ENCODE measurements at places on chromosomes 6 and 20.
A peak's percentile ranks its signal among the peaks of the same experiment; 100 is the strongest.

GRCh38 chr6:45185403-45186251, 142.5 kb upstream of the RUNX2 start:
- no peak for DNase-seq

GRCh38 chr6:112466373-112467151, 119.4 kb downstream of the RFPL4B start:
- DNase-seq = no peak

GRCh38 chr6:7541175-7542064, at the start of gene DSP:
DSP (plus strand) TSS chr6:7541671; CDS start chr6:7541916, 245 bp downstream.
- peak; percentile 50 for DNase-seq

GRCh38 chr20:50635676-50636600, 55.4 kb downstream of the RIPOR3 start:
- DNase-seq = peak; percentile 42

- peak; percentile 60 for DNase-seq
These were observed 38.1 kb downstream of the TBPL1 start for GRCh38 chr6:133991096-133991593.

- DNase-seq = no peak
These were observed 10.7 kb downstream of the MAPRE1 start for GRCh38 chr20:32830437-32830836.

- no peak for DNase-seq
These were observed 665.7 kb upstream of the SLC35B3 start for GRCh38 chr6:9100869-9101580.

- no peak for DNase-seq
These were observed 57.3 kb upstream of the THBS2 start for GRCh38 chr6:169310983-169311382.

DNA sequence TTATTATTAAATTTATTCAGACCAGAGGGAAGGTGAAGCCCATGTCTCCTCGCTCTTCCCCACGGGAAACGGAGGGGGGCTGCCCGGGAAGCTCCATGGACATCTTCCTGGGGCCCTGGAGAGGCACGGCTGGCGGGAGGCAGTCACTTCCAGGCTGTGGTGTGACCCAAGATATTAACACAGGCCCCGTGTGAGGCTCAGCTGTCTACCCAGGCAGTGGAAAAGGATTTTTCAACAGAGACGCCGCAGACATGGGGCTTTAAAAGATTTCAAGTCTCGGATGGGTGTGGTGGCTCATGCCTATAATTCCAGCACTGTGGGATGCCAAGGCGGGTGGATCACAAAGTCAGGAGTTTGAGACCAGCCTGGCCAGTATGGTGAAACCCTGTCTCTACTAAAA, 117.9 kb downstream of the ERMARD start:
- DNase-seq = no peak

- DNase-seq = no peak
These were observed 276.4 kb upstream of the PRND start for GRCh38 chr20:4445331-4445730.

DNA sequence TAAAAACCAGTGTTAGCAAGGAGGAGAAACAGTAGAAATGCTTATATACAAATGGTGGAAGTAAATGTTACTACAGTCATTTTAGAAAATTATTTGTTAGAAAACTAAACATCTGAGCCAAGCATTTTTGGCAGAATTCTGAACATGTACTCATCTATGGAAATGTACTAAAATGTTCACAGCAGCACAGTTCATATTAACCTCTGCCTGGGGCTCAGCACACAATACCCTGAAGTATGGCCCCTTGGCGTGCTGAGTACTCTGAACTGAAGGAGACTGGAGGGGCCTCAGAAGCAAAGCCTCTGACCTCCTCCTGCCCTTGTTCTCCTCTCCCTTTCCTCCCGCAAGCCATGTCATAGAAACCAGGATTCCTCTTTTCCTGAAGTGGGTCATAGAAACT, 66.2 kb upstream of the RALGAPA2 start:
- no peak for DNase-seq

GRCh38 chr6:159056003-159056402, 11.2 kb upstream of the TAGAP start:
- no peak for DNase-seq

GRCh38 chr6:81770381-81770780, 17.9 kb upstream of the TENT5A start:
- no peak for DNase-seq

GRCh38 chr6:75147512-75147911, 58.3 kb downstream of the COL12A1 start:
- no peak for DNase-seq

- DNase-seq = peak; percentile 87
These were observed 455.0 kb downstream of the RFPL4B start for GRCh38 chr6:112802144-112802543.

DNA sequence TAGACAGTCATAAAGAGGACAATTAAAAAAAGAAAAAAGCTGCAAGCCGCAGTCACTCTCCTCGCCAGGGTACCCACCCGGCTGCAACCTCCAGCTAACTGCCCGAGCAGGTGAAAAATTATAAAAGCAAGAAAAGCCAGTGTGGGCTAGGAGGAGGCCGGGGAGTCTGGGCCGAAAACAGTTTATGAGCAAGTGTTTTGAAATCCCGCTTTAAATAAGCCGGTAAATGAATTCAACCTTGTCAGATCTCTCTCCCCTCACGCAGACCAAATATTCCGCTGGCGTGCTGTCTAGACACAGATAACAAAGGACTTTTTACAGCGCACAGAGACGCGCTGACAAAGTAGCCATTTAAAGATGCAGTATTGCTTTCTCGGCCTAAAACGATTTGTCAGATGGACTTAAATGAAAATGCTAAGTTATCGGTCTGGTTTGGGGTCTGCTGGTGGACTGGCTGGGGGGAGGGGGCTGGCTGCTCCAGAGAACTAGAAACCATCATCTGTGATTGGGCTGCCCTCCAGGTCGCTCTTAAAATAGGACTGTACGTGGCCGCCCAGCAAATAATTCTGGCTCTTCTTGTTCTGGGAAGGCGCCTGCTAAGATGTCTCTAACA, 24.6 kb downstream of the PMEPA1 start:
- DNase-seq = no peak

DNA sequence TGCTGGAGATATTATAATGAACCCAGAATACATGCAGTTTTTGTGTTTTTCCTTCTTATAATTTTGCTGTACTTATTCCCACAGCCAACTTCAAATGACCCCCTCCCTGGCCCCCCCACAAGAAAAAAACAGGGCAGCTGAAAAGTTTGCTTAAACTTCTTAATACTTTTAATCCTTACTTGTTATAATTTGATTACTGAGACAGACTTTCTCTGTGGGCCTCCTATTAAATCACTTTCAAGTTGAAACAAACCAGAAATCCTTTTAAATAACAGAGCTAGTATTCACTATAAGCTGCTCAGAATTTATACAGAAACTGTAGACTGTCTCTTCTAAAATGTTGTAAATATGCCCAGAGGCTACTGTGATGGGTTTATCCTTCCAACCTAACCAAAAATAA, 106.3 kb downstream of the CENPW start:
- no peak for DNase-seq

- no peak for DNase-seq
These were observed 594.3 kb downstream of the UTRN start for GRCh38 chr6:144879436-144879835.

GRCh38 chr20:20737158-20737557, 24.7 kb upstream of the RALGAPA2 start:
- DNase-seq = no peak

GRCh38 chr6:14359438-14359837, 241.9 kb downstream of the CD83 start:
- DNase-seq = no peak

DNA sequence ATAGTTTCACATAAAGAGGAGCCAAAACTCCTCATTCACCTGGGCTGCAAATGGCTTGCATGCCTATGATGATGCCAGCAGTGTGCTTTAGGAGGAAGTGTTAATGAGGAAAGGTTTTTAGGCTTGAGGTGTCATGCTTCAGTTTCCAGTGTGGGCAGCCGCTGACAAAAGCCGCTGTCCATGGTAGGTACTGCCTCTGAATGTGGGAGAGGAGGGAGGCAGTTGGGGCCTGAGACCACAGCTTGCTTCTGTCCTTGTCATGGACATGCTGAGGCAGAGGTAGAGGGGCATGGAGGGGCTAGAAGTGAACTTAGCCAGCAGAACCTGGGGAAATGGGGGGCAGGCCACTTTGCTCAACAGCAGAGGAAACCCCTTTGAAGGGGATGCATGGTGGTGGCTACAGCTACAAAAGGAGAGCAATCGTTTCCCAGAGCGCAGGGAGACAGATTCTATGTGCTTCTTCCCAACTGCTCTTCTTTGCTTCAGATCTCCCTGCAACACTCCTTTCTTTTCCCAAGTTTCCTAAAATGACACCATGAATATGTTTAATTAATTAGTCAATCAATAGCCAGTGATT, 372.1 kb upstream of the CNR1 start:
- peak; percentile 24 for DNase-seq

- no peak for DNase-seq
These were observed 349.9 kb downstream of the ZFAND3 start for GRCh38 chr6:38169221-38169976.

DNA sequence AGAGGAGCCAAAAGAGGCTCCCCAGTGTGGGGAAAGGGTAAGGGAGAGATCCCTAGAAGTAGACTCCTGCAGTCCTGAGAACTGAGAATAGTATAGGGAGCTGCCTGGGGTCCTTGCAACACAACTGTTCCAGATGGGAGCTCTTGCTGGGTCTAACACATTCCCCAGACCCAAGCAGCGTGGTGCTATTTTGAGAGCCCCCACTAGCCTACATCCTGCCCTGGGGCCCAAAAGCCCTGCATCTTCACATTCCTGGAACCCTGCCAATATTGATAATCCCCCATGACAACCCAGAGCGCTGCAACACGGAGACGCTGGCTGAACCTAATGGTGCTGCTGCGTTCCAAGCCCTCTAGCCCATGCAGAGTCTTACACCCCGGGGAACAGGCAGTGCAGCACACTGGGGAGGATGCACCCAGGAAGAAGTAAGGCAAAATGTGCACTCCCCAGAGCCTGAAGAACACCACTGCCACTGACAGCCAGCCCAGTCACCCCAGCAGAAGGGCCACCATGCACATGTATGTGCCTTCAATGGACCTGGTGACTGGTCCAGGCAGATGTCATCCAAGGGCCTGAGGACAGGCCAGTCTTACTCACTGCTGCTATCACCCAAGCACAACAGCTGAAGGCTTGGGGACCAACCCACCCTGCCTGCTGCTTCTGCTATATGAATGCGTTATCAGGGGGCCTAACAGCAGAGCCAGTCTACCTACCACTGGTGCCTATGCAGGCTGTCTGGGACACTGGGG, 7.0 kb upstream of the RNF217 start:
- DNase-seq = no peak

- DNase-seq = peak; percentile 65
These were observed 932.7 kb downstream of the TFAP2A start for GRCh38 chr6:9482030-9482738.

DNA sequence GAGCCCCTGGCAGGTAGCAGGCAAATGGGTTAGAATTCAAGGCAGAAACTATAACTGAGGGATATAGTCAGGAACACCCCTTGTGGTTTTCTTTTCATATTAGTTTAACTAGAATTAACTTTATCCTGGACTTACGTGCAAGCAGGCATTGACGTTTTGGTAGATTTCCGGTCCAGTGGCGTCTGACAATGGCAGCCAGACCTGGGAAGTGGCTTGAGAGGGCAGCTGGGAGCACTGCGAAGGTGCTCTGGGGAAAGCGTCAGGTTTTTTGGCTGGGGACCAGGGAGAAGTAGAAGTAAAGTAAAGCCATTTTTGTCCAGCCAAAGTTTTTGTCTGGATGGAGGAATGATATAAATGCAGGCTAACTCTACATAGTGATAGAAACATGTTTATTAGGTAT, 8.4 kb upstream of the ACSS1 start:
- peak; percentile 15 for DNase-seq

DNA sequence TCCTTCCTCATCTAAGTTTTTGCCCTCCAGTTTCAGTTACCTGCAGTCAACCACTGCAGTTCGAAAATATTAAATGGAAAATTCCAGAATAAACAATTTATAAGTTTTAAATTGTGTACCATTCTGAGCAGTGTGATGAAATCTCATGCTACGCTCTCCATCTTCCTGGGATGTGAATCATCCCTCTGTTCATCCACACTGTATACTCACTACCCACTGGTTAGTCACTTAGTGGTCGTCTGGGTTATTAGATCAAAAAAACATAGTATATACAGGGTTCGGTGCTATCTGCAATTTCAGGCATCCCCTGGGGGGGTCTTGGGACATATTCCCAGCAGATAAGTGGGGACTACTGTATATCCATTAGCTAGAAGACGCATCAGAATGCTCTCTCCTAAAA, 151.9 kb upstream of the SLC22A16 start:
- no peak for DNase-seq

DNA sequence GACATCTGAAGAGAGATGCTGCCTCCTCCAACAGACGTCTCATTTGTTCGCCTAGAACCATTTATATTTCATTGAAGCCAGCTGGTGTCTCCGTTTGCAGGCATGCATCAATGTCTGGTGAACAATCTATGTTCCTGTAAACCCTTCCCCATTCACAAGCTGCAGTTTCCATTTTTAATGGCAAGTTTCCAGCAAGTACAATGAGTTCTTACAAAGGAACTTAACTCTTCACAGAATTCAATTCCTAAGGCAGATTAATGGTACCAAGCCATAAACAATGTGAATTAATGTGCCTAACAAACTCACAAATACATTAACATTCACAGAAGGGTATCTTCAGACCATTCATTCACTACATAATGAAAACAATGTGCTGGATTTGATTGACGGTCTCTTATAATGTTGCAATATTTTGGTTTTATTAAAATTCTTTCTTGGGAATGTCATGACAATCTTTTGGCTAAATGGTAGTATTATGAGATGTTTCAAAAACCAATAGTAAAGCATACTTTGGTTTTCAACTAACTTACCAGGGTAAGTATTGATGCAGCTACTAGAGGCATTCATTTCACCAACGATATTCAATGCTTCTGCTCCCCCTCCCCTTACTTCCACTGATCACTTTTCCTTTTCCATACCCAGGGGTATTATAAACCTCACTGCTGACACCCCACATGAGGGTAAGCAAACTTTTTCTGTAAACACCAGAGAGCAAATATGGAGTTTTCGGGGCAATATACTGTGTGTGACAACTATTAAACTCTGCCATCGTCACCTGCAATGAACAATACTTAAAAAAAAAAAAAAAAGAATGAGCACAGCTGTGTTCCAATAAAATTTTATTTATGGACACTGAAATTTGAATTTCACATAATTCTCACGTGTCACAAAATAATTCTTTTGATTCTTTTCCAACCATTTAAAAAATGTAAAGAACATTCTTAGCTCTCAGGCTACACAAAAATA, 4.2 kb downstream of the AKIRIN2 start:
- peak; percentile 89 for DNase-seq

GRCh38 chr6:43203029-43203717, 21.2 kb downstream of the CUL9 start:
- no peak for DNase-seq

- DNase-seq = no peak
These were observed 54.1 kb upstream of the TULP1 start for GRCh38 chr6:35566794-35567193.

GRCh38 chr6:170584954-170585498, 589 bp upstream of the PDCD2 start:
- no peak for DNase-seq

GRCh38 chr6:88626460-88626859, 337.0 kb downstream of the RNGTT start:
- DNase-seq = no peak

GRCh38 chr20:13205425-13205824, 15.6 kb upstream of the ISM1 start:
- DNase-seq = no peak
